ENCODE measurements at places on chromosomes 2 and 18.
A peak's percentile ranks its signal among the peaks of the same experiment; 100 is the strongest.

GRCh38 chr2:226777611-226778010 lies 22.0 kb downstream of the IRS1 start:
- no peak for DNase-seq

DNA sequence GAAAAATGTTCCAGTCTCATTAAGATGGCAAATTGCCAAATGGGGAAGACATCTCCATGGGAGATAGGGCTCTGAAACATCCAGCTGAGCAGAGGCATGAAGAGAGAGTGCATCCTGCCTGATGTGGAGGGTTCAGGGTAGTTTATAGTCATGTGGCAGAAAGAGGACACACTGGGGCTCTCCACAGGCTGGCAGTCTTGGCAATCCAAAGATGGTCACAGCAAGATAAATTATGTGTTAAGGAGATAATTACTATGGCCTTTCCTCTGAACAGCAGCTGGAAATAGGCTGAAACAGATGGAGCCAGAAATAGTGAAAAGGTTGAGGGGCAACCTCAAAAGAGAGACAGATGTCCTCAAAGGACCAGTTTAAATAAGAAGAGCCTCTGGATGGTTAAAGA lies 97.2 kb downstream of the DCC start:
- DNase-seq: no peak

DNA sequence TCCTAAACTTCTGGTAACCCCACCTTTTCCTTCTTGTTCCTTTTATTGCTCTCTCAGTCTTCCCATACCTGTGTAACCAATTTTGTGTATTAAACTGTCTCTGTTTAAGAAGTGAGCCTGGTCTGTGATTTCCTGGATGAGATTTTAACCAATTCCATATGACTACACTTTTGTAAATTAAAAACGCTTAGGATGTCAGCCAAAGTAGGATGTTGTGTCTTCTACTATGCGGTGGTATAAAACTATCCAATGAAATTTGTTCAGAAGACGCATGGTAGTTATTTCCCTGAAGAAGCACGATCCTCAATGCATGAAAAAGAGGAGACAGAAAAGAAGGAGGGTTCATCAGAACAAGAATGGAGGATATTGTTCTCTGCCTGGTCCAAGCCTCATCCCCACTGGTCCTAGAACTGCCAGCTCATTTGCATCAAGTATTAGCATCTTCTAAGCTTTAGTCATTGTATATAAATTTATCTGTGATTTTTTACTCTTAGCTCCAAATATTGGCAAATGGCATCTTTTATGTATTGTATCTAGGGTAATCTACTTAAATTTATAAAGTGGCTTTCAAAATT lies 127.4 kb downstream of the TGIF1 start:
- no peak for DNase-seq

DNA sequence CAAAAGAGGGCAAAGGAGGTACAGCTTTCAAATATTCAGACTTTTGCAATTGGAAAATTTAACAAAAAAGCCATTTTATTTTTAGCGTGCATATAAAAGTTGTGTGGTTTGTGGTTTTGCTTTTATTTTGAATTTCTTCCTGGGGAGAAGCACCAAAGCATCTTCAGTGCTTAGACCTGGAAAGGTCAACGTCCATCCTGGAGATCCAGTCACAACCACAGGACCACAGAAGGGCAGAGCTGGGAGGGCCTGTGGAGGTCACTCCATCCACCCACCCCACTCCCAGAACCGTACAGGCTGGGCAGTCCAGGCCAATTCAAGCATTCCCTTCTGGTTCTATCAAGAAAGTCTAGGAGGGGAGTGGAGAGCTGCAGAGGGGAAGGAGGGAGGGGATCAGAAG lies 43.8 kb downstream of the MPHOSPH10 start:
- DNase-seq: no peak

DNA sequence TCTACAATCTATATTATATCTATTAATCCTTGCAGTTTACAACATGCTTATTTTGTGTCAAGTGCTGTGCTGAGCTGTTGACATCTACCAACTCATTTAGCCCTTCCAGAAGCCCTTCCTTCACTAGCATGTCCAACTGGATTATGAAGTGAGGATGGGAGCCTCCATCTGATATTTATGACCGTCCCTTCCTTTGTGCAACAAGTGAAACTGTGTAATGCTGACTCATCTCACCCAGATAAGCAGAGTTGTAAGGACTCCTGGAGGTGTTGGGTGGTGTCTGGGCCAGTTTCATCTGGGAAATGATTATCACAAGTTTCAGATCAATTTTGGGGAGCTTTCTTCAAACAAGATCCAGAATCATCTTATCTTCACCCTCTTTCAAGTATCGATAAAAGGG lies 156.6 kb upstream of the ETAA1 start:
- DNase-seq: no peak

DNA sequence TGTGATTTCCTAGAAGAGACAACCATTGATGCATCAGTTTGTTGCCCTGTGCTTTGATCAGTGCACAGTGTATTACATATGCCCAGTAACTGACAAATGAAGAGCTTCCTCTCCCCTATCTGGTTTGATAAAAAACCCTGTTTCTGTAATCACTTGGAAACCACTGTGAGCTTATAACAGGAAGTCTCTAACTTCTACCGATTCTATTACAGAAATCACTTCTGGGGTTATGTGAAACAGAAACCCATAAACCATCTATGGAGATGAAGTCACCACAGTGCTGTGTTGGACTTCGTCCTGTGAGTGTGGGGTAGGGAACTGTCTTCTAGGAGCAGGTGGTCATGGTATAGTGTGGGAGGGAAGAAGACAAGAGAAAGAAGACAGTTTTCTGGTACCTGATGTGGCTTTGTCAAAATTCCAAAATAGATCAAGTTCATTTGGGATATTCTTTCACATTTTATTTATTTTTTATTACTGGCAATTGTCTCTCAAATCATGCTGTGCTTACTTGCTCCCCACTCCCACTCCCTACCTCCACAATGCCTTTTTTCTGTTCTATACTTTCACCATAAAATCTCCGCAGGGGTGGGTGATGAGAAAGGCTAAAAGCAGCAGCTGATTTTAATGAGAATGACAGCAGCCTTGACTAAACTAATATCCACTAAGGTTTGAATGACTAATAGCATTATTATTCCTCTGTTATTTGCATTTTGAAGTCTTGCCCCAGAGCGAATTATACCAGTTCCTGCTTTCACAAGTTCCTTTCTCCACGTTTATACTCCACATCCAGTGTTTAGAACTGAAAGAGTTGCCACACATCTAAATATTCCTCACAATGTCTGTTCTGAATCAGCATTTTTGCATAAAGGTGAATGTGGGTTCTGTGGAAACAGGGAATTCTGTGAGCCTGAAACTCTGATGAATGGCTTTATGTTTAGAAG lies 41.7 kb upstream of the RND3 start:
- DNase-seq: no peak

DNA sequence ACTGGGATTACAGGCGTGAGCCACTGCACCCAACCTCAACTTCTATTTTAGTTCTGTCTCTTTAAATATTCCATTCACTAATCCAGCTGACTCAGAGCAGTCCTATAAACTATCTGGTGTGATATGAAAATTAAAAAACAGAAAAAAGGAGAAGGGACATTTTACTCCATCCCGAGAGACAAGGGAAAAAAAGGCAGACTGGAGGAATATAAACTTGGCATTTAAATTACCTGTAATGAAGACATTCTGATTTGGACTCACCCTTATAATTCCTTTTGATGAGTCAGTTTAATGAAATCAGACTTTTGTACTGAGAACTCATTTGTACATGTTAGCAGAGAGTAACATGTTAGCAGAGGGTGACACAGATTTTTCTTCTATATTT lies 74.8 kb upstream of the RIOK3 start:
- no peak for DNase-seq

DNA sequence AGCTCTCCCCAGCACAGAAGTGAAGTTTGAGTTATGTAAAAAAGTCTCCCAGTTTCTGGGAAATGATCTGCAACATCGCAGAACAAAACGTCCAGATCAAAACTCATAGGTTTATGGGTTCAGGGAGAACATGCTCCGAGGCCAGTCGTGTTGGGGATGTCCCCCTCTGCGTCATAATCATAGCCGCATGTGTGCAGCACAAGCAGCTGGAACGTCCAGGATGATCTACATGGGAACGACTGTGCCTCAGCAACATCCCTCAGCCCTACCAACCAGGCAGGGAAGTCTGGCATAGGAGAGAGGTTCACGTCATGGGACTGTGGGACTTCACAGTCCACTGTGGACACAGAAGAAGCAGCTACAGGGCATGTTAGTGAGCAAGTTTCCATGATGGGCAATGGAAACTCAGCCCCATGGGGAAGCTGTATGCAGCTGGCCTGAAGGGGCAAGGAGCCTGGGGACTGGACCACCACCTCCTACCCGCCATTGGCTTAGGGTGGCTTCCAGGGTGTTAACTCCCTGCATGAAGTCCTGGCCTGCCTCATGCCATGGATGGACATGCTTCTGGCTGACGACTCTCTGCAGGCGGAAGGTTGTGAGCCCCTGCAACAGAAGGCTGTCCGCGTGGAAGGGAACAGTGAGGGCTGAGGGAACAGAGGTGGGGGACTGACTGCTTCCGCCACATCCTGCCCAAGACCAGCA lies 96.9 kb downstream of the COPS8 start:
- no peak for DNase-seq

- DNase-seq: no peak
These were observed 214.3 kb downstream of the MYCN start for GRCh38 chr2:16154501-16155280.

DNA sequence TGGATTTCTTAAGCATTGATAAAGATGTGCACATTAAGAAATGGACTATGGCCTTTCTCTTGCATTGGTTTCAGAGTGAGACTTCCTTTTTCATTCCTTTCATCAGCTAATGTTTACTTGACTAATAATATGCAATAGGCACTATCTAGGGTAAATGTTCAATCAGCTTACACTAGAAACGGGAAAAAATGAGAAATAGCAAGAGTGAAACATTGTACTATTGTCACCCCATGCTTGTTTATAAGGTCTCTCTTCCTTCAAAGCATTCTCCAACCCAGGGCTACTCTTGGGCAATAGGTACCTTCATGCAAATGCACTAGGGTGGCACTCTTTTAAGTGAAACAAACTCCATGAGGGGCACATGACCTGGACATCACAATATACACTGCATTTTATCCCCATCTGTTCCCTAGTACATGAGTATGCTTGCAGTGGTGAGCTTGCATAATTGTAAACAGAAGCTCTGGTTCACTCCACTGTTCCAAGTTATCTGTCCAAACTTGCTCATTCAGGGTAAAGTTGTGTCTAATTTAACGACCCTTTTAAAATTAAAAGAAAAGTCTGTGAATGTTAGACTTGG lies 402.3 kb downstream of the ERBB4 start:
- DNase-seq: no peak

DNA sequence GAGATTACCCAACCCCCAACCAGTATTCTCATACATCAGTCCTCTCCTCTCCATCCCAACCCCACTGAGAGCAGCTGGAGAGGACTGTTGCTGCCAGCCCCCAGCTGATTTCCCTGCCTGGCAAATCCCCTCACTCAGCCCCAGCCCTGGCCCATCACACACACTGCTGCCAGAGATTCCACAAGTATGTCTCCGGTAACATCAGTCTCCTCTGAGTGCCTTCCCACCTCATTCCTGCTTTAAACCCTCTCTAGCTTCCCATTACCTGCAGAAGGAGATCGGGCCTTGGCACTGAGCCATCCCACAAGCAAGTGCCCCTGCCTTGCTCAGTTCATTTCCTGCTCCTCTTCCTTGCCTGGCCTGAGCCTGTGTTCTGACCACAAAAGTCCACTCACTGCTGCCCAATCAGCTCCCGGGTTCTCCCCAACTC lies 50.6 kb upstream of the ZFP36L2 start:
- no peak for DNase-seq

GRCh38 chr18:74215863-74216262 lies 67.5 kb downstream of the TIMM21 start:
- no peak for DNase-seq

DNA sequence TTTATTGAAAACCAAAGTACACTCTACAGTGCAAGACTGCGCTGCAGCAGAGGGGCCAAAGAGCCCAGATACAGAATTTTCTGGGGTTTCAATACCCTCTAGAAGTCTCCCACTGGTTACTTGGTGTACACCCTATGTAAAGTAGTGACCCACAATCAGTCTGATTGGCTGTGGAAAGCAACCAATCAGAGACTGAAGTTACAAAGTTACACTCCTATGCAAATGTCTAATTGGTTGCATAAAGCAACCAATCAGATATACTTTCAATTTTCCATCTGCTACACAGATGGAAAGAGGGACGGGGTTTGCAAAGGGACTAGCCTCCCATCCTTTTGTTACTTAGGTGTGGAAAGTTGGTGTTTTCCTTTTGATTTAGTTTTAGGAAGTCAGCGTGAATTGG lies 198.9 kb upstream of the SH3BP4 start:
- no peak for DNase-seq

DNA sequence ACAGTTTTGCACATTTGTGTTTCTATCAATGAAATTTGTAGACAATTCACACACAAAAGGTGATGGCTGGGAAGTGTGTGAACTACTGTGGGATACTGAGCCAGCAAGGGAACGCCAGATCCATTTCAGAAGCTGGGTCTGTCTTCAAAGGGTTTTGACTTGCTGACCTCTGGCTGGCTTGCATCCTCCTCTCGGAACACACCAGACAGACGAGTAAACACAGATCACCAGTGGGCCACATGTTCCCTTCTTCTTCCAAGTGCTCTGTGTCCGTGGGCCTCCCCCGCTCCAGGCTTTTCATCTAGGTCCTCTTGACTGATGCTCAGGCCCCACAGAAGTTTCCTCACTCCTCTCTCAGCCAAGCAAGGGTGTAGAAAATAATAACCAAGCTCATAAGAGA lies 122.2 kb upstream of the OSR1 start:
- DNase-seq: no peak

DNA sequence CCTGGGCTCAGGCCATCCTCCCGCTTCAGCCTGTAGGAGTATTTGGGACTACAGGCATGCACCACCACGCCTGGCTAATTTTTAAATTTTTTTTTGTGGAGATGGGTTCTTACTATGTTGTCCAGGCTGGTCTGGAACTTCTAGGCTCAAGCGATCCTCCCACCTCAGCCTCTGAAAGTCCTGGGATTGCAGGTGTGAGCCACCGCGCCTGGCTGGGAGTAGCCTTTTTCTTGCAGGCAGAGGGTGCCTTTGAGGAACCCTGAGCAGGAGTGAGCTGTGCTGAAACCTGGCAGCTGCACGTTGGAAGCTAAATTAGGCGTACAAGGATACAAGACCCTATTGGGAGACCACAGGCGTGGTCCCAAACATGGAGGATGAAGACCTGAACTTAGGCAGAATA lies 8.0 kb downstream of the CTDSP1 start:
- DNase-seq: no peak

DNA sequence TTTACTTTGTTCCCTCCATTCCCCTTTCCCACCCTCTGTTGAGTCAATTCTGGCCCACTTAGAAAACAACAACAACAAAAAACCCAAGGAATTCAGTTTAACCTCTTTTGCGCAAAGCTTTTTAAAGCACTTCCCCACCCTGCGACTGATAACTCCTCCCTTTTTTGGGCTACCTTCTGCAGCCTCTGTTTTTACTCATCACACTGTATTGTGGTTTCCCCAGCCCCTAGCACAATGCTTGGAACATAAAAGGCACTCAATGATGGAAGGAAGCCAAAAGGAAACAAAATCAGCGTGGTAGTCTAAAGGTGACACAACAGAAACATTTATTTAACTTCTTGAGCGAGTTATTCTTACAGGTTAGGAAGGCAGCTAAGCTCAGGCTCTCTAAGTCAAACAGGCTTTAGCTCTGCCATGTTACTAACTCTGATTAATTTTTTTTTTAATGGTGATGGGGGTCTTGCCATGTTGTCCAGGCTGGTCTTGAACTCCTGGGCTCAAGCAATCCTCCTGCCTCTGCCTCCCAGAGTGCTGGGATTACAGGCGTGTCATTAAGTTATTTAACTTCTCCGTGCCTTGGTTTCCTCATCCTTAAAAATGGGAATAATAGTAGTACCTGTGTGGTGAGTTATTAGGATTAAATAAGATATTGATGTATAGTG lies 1.3 kb downstream of the CEP68 start:
- peak; percentile 32 for DNase-seq

- DNase-seq: no peak
These were observed 108.4 kb upstream of the TTN start for GRCh38 chr2:178915423-178916173.
